ENCODE measurements at places on chromosomes 6 and 20.

GRCh38 chr6:26064619-26065257 is 22.5 kb upstream of the HFE start:
- peak; percentile 56 for DNase-seq

- peak; percentile 13 for DNase-seq
These were observed 28.8 kb upstream of the CFAP206 start for GRCh38 chr6:87378947-87379346.

DNA sequence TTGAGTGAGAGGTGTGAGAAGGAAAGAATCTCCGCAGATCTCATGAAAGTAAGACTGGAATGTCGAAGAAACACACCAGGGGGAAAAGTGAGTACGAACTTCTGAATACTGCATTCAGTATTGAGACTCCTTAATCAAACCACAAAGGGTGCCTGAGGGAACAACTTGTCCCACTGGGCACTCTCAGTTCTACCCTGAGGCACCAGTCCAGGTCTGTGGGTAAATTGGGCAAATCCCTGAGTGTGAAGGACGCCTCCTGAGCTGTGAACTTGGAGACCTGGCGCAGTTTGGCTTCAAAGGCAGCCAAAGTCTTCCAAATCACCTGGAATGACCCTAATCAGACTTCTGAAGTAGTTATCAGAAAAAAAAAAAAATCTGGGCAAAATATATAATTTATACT is 329.7 kb downstream of the BTBD9 start:
- no peak for DNase-seq

- DNase-seq, result no peak
These were observed 73.0 kb upstream of the KCNG1 start for GRCh38 chr20:51095633-51096521.

DNA sequence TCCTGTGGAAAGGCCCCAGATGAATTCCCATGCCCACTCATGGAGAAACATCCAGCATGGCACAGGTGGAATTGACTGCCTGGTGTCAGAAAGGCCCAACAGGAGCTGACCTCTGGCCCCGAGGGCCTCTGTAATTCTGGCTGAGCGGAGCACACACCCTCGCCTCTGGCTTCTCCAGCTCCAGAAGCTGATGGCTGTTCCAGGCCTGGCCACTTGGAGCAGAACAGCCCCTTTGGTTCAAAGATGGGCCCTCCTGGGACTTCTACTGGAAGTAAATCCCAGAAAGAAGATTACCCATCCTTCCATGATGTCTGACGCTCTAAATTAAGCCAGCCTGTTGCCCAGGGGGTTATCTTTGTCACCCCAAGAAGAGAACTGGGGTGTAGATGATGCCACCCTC is 275.1 kb upstream of the CDH4 start:
- DNase-seq, result no peak

Data from germinal center (tissue), 1 donor.